Pulmonary artery endothelial cell (primary cell): ENCODE measurements at places on chromosomes 3 and 15. TPM values are rescaled to one million over a fixed set of nuclear protein-coding genes. Genes with fewer than 3 reads are reported as not detected.

MUC20 gene
- 0.20 TPM in 1 of 2 replicates, not detected in the other for total RNA-seq

TUBGCP5 gene
- total RNA-seq, result 17.5 and 23.3 TPM in 2 replicates

CYP1A2 gene
- not detected in 2 replicates for total RNA-seq

CEP97 gene
- 8.5 and 17.7 TPM in 2 replicates for total RNA-seq

CNTN4 gene
- not detected in 2 replicates for total RNA-seq

KBTBD13 gene
- total RNA-seq, result not detected in 2 replicates

C3orf85 gene
- not detected in 2 replicates for total RNA-seq

GASK1A gene
- total RNA-seq, result under 0.01 and 0.04 TPM in 2 replicates
